ENCODE measurements at places on chromosomes 11 and 22. TPM values are rescaled to one million over a fixed set of nuclear protein-coding genes. Genes with fewer than 3 reads are reported as not detected.

GRCh38 chr11:112770487-112770886 is 190.7 kb upstream of the NCAM1 start:
- DNase-seq: no peak
- H3K27me3 ChIP-seq: no peaks in the 10 kb centered on the region
- H3K36me3 ChIP-seq: no peaks in the 10 kb centered on the region
- no peak overlapping the region for H3K4me3 ChIP-seq
- no peak overlapping the region for H3K27ac ChIP-seq
- no peaks in the 10 kb centered on the region for H3K4me1 ChIP-seq

DNA sequence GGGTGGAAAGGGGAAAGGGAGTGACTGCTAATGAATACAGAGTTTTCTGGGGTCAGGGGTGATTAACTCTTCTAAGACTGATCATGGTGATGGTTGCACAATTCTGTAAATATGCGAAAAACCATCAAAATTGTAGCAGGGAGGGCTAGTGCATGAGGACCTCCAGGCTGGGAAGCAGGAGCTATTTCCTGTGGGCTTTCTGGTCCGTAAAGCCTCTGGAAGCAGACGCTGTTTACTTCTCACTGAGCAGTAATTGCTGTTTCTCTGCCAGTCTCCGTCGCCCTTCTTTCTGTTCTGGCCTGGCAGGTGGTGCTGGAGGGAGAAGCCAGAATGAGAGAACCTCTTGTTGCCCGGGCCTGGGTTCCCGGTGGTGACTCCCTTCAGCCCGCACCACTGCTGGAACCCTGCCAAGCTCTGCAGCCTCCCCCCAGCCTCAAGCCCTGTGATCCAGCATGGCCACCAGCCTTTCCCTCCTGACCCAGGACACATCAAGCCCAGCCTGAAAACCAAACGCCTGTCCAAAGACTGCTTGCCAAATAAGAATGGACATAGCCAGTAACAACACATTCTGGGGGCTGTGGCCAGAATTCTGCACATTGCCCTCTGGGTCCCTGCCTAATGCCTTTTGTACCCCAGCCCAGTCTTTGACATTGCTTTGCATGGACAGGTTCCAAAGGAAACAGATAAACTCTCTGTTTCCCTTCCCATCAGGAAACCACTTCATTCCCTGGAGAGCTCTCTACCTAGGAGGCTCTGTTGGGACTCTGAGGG is 201.0 kb upstream of the NAV2 start:
- H3K4me1 ChIP-seq: no peaks in the 10 kb centered on the region
- H3K27ac ChIP-seq: peak overlapping the region; percentile 38
- H3K36me3 ChIP-seq: no peaks in the 10 kb centered on the region

GRCh38 chr22:47167056-47167455 is 404.6 kb downstream of the TBC1D22A start:
- no peaks in the 10 kb centered on the region for H3K4me1 ChIP-seq
- no peaks in the 10 kb centered on the region for H3K36me3 ChIP-seq
- no peak overlapping the region for H3K27ac ChIP-seq

GRCh38 chr11:19294444-19294843 is 53.7 kb upstream of the E2F8 start:
- no peak overlapping the region for H3K27ac ChIP-seq
- H3K27me3 ChIP-seq: no peaks in the 10 kb centered on the region
- no peak for DNase-seq
- no peak overlapping the region for H3K4me3 ChIP-seq
- H3K36me3 ChIP-seq: no peaks in the 10 kb centered on the region

CD6 gene
- 0.29 TPM for total RNA-seq

- H3K27ac ChIP-seq: peak overlapping the region; percentile 57
- no peaks in the 10 kb centered on the region for H3K27me3 ChIP-seq
- no peak for DNase-seq
- no peaks in the 10 kb centered on the region for H3K4me1 ChIP-seq
- H3K4me3 ChIP-seq: no peak overlapping the region
These were observed 69.9 kb downstream of the BCR start for GRCh38 chr22:23250056-23250784.

DNA sequence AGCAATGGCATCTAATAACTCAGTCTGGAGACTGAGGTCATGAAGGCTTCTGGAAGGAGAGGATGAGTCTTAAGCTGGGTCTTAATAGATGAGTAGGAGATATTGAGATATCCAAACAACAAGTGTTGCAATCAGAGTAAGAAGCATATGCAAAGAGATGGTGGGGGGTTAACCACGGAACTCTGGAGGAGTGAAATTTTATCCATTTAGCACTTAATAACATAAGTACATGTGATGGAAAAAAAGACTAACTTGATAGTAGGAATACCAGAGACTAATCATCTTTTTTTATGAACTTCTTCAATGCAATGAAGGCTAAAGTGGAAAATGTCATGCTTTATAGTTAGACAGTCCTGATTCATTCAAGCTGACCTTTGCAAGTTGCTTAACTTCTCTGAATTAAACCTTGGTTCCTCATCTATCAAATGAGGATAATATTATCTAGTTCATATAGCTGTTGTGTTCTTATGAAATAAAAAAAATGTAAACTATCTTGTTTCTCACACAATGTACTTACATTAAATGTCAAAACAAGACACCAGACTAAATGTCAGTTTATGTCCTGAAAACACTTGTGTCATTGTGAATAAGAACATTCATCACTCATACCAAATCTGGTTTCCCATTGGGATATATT is 403.1 kb upstream of the CCDC90B start:
- no peaks in the 10 kb centered on the region for H3K27me3 ChIP-seq
- DNase-seq: no peak
- no peak overlapping the region for H3K4me3 ChIP-seq
